T-helper 17 cell (primary cell): ENCODE measurements at places on chromosomes 7 and 10. TPM values are rescaled to one million over a fixed set of nuclear protein-coding genes. Genes with fewer than 3 reads are reported as not detected.

Gene HSPA14
- 24.7 TPM for total RNA-seq

Gene UCN3
- total RNA-seq = not detected

DNA sequence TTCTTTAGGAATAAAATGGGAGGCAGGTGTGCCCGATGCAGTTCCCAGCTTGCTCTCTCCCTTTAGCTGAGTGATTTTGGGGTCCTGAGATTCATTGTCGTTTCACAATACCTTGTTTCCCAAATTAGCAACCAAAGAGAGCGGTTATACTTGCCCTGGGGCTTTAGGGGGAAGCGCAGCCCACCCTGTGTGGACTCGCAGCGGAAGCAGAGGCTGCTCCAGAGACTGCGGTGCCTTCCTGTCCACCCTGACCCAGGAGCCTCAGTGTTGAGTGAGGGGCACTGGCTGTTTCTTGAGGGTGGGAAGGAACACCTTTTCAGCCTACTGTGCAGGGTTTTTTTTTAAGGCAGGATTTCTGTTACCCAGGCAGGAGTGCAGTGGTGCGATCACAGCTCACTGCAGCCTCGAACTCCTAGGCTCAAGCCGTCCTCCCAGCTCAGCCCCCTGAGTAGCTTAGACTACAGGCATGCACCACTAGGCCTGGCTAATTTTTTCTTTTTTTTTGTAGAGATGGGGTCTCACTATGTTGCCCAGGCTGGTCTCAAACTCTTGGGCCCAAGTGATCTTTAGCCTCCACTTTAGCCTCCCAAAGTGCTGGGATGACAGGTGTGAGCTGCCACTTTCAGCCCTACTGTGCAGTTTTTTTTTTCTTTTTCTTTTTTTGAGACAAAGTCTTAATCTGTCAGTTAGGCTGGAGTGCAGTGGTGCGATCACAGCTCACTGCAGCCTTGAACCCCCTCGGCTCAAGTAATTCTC, 67.0 kb downstream of the DNAJB6 start:
- peaks cover 13% of the 10 kb centered on the region for H3K4me1 ChIP-seq
- peaks cover 3% of the 10 kb centered on the region for H3K36me3 ChIP-seq
- no peaks in the 10 kb centered on the region for H3K27me3 ChIP-seq

- no peaks in the 10 kb centered on the region for H3K27me3 ChIP-seq
- DNase-seq = no peak
- no peak overlapping the region for H3K27ac ChIP-seq
- H3K4me3 ChIP-seq = no peak overlapping the region
- H3K4me1 ChIP-seq = no peaks in the 10 kb centered on the region
Measured at GRCh38 chr7:71682841-71683781, 551.2 kb downstream of the GALNT17 start.

DNA sequence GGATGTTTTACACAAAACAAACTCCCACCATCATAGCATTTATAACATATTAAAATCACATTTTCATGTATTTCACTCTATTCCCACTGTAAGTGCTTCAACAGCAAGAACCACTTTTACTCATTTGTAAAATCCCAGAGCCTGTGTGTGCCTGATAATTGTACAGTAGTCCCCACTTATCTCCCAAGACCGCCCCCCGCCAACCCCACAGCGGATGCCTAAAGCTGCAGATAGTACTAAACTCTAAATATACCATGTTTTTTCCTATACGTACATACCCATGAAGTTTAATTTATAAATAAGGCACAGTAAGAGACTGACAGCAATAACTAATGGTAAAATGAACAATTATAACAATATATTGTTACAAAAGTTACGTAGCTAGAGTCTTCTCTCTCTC, 33.5 kb downstream of the EZH2 start:
- H3K4me3 ChIP-seq = no peak overlapping the region
- no peaks in the 10 kb centered on the region for H3K27me3 ChIP-seq
- DNase-seq = no peak
- H3K27ac ChIP-seq = peak overlapping the region; percentile 27
- no peaks in the 10 kb centered on the region for H3K36me3 ChIP-seq
- peaks cover 33% of the 10 kb centered on the region for H3K4me1 ChIP-seq

GRCh38 chr7:110835849-110836248, 255.1 kb upstream of the LRRN3 start:
- H3K27me3 ChIP-seq = no peaks in the 10 kb centered on the region
- peaks cover 8% of the 10 kb centered on the region for H3K4me1 ChIP-seq
- no peak overlapping the region for H3K4me3 ChIP-seq
- no peak overlapping the region for H3K27ac ChIP-seq
- no peaks in the 10 kb centered on the region for H3K36me3 ChIP-seq

- H3K4me1 ChIP-seq = no peaks in the 10 kb centered on the region
- H3K4me3 ChIP-seq = no peak overlapping the region
Measured at GRCh38 chr10:17779784-17780183, 27.8 kb downstream of the TMEM236 start.

GRCh38 chr7:124635416-124635815, 130.2 kb downstream of the GPR37 start:
- no peaks in the 10 kb centered on the region for H3K4me1 ChIP-seq
- H3K27ac ChIP-seq = no peak overlapping the region
- no peaks in the 10 kb centered on the region for H3K27me3 ChIP-seq
- no peaks in the 10 kb centered on the region for H3K36me3 ChIP-seq
- H3K4me3 ChIP-seq = no peak overlapping the region
- DNase-seq = no peak

DNA sequence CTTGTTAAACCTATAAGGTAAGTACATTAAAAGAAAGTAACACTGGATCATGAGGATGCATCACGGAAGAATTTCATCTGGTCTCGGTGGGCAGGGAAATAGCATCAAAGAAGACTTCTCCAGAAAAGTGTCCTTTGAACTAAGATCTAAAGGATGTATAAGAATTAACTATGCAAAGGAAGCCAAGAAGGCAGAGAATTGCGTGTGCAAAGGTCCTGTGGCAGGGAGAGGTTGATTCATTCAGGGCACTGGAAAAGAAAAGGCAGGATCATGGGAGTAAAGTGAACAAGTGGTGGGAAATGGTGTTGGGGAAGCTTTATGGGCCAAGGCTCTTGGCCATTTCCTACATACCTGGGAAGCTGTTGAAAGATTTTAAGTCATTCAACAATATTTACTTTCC, 288.3 kb downstream of the SFMBT2 start:
- H3K36me3 ChIP-seq = peaks cover 2% of the 10 kb centered on the region
- no peak overlapping the region for H3K4me3 ChIP-seq
- H3K4me1 ChIP-seq = peaks cover 11% of the 10 kb centered on the region
- H3K27ac ChIP-seq = no peak overlapping the region
- peaks cover 17% of the 10 kb centered on the region for H3K27me3 ChIP-seq

- peaks cover 3% of the 10 kb centered on the region for H3K4me1 ChIP-seq
- no peak overlapping the region for H3K27ac ChIP-seq
- H3K36me3 ChIP-seq = no peaks in the 10 kb centered on the region
Measured at GRCh38 chr10:9018195-9019173, 964.0 kb downstream of the GATA3 start.
